ENCODE measurements at places on chromosomes 16 and 17.
A peak's percentile ranks its signal among the peaks of the same experiment; 100 is the strongest.

GRCh38 chr16:68767581-68767980 lies 30.5 kb downstream of the CDH1 start:
- no peak for DNase-seq

DNA sequence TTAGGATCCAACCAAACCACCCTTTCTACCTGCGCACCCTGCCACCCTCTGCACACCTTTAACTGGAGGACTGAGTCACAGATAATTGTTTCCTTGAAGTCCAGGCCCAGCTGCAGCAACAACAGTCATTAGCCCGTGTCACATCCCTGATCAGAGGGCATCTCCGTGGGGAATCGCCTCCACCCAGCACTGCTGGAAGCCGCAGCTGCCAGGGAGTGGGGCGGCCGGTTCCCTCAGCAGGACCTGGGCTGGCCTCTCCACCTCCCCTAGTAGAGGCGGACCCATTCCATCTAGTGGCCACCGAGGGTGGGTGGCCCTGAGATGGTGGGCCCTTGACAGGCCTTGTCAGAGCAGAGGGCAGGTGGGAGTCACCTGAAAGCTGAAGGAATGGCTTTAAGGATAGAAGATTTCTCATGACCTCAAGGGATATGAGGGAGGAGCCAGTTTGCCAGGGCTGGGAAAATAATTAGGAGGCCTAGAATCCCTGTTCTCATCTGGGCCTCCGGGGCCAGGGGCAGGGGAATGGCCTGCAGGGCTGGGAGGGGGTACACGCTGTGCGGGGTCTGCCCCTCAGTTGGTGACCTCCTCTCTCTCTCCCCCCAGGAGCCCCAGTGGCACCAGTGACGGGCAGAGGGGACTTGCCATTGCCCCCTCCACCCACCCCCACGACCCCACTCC lies 6.2 kb downstream of the PRSS53 start:
- DNase-seq, result no peak

GRCh38 chr16:66706506-66706880 lies 9.9 kb upstream of the CMTM4 start:
- DNase-seq, result no peak

GRCh38 chr17:37614391-37614790 lies 5.2 kb upstream of the SYNRG start:
- DNase-seq, result no peak

DNA sequence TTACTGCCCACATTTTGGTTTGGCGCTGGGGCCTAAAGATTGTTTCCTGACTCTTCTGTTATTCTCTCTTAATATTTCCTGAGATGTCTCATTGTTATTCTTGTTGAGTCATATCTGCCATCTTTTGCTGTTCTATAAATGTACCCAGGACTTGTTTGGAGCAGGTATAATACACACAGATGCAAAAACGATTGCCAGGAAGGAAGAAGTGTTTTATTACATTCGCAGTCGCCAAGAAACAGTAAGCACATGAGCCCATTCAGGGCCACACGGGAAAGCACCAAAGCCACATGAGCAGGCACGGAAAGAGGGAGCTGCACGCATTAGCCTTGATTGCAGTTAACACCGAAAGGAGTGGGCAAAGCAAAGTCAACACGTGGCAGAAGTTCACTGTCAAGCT lies 70.2 kb downstream of the ARHGAP44 start:
- DNase-seq, result no peak

DNA sequence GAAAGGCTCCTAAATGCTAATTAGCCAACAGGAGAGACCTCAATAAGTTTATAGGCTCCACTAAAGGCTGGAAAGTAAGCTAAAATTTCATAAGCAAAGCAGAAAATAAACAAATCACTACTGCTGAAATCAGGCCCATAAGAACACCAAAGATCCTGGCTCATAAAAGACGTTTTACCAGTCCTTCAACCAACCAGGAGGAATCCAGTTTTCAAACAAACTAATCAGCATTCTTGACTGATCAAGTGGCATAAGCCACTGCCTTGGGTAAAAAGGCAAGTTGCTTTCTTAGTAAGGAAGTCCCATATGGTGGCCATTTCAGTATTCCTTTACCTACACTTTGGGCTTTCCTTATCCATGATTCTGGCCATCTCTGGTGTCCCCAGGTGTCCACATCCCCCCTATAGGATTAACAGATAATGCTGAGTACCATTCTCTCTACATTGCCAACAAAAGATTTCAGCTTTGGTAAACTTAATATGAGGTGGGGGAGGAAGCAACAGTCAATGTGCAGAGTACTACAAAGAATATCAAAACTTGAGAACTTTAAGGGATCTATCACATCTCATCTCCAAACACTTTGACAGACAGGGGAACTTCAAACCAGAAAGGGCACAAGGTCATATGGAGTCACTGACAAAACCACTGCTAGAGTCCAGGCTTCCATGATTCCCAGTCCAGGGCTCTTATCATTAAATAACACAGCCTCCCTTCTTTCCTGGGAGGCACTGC lies 1.3 kb downstream of the TOM1L2 start:
- DNase-seq, result no peak

DNA sequence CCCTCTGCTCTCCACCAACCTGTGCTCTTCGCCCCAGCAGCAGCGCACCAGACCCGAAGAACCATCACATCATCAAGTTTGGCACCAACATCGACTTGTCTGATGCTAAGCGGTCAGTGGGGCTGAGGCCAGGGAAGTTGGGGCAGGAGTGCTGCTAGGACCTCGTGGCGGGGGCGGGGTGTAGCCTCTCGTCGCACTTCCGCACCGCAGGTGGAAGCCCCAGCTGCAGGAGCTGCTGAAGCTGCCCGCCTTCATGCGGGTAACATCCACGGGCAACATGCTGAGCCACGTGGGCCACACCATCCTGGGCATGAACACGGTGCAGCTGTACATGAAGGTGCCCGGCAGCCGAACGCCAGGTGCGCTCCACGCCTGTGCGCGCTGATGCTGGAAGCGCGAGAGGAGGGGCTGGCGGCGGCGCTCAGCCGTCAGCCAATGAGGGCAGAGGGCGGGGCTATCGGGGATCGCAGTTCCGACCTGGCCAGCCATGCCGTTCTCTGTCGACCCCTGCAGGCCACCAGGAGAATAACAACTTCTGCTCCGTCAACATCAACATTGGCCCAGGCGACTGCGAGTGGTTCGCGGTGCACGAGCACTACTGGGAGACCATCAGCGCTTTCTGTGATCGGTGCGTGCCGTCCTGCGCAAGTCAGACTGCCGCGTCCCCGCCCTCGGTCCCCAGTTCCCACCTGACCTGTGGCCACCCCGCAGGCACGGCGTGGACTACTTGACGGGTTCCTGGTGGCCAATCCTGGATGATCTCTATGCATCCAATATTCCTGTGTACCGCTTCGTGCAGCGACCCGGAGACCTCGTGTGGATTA lies 3.2 kb upstream of the TMEM88 start:
- peak; percentile 95 for DNase-seq

All from G401 (cell line).